Left kidney (tissue), 8 donors: ENCODE measurements at places on chromosomes 6 and 20.

GRCh38 chr20:56628873-56629463, at the start of gene TFAP2C:
TSS of gene TFAP2C (plus strand) at chr20:56629306. CDS start at chr20:56629545, 239 bp downstream.
- peak; percentile 57 for DNase-seq

DNA sequence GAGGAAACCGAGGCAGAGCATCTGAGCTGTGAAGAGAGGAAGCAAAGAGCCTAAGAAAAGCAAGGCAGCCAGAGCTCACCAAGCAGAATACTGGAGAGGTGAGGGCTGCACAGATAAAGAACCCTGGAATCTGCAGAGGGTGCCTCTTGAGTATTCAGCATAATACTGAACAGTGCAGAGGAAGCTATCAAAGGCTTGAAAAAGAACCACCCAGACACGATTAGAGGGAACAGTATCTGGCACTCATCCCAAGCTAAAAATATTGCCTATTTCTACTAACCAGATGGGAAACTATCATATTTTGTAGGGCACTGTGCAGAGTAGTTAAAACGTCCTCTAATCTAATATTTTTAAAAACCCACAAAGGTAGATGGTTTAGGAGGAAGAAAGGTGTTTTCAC, 41.8 kb upstream of the OPRM1 start:
- no peak for DNase-seq

GRCh38 chr6:7859591-7859990, 51.0 kb downstream of the TXNDC5 start:
- DNase-seq: no peak

GRCh38 chr20:23397961-23398360, 23.3 kb downstream of the NAPB start:
- no peak for DNase-seq

DNA sequence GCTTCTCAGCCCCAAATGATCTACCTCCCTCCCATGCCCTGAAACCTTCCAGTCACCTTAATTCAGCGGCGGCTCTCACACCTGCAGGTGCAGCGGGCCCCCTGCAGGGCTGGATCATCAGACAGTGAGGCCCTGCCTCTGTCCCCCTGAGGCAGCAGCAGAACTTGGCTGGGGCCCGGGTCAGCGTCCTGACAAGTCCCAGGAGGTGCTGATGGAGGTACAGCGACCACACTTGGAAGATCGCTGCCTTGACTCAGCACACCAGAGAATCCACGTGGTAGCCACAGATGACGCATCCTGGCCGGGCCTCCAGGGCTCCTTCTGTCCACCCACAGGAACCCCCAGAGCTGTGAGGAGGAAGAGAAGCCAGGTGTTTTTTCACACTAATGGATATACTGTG, 116.4 kb upstream of the THBS2 start:
- no peak for DNase-seq

DNA sequence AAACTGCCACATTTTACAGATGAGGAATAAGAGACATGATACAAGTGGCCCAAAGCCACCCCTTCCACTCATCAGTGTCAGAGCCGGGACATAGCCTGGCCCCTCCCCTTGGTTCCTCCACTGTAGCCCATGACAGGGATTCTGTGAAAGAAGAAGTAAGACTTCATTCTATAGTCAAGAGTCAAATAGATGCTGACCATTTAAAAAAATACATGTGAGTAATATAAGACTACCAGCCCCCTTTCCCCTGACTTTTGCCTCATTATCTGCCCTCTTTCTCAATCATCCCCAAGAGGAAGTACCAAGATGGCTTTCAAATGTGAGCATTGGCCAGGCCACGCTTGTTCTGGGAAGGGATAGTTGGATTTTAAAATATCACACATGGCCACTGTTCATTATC, 57.8 kb upstream of the TAB2 start:
- DNase-seq: no peak
